ENCODE measurements at places on chromosomes 12 and 14.

DNA sequence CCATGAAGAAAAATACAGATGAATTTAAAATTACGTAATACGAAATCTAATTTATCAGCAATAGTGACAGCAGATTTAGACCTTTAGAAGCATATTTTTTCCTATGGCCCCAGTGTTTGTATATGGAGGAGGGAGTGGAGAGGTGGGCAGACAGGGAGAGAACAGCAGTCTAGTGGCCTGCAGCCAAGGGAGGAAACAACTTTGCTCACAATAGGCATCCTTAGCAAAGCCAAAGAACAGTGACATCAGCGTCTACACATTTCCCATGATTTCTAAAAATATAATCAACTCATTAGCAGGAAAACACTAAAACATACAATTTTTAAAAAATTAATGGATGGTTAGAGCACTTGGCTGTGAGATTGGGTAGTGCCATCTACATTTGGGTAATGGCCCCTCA, 622.6 kb upstream of the ATP2B1 start:
- no peak for DNase-seq

- DNase-seq, result no peak
These were observed 33.7 kb downstream of the FGFR1OP2 start for GRCh38 chr12:26971963-26972362.

DNA sequence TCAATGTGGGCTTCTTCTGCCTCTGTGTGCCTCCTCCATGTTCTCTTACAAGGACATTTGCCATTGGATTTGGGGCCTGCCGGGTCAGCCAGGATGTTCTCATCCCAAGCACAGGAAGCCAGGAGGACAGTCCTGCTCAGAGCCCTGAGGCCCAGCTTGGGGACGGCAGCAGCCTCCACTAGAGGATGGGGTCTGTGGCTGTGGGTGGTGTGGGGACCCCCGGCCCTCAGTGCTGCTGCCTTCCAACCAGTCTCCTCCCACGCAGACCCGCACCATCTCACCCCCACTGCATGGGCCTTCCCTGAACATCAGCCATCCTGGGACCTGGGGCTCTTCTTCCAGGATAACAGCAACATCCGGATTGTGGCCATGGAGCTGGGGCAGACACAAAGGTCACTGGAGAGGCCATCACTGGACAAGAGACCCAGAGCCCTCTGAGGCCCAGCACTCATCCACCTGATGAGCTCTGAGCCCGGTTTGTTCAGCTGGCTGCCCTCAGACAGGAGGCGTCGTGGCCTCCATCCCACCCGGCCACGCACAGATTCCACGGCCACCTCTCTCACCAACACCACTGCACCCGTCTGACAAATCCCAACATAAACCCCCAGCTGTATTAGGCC, 56.5 kb upstream of the C14orf180 start:
- DNase-seq, result no peak

- DNase-seq, result no peak
These were observed 355.0 kb downstream of the ETNK1 start for GRCh38 chr12:22979854-22980469.

DNA sequence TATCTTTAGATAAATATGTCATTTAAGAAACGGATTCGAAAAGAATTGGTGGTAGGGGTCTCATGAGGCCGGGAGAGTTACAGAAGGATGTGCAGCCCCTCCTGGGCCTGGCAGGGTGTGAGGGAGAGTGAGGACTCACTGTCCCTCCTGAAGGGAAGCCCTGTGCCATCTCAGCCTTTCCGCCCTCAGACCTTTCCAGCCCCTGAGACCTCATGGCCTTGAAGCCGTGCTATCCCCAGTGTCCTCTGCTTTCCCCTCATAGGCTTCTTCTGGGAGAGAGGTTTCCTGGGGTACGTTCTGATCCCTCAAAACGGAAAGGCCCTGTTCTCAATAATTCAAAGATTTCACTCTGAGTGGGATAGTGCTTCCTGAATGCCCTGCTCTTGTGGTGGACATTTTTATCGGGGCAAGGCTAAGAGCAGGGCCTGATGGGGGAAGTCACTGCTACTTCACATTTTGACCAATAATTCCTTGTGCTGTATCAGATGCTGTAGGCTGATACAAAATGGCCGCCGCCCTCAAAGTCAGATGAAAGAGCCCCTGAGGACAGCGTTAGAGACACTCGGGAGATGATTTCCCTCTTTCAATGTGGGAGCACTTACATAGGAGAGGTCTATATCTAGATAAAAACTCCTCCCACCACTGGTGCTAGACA, 1.3 kb downstream of the CD4 start:
- no peak for DNase-seq

GRCh38 chr14:101365329-101366158, 195.8 kb upstream of the DIO3 start:
- DNase-seq, result no peak

DNA sequence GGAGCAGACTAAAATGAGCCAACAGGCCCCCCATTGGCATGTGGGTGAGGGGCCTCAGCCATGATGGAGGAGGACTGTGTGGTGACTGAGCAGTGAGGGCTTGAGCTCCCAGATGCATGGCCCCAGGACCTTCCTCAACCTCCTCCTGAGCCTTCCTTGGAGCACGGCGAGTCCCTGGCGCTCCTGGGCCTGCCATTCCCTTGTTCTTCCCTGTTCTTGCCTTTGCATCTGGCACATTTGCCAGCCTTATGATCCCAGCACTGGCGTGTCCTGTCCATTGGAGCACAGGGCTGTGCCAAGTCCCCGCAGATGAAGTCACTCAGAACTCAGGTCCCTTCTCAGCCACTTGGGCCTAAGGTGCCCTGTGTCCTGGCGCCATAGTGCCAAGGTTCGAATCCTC, 40.3 kb upstream of the MEG3 start:
- no peak for DNase-seq

DNA sequence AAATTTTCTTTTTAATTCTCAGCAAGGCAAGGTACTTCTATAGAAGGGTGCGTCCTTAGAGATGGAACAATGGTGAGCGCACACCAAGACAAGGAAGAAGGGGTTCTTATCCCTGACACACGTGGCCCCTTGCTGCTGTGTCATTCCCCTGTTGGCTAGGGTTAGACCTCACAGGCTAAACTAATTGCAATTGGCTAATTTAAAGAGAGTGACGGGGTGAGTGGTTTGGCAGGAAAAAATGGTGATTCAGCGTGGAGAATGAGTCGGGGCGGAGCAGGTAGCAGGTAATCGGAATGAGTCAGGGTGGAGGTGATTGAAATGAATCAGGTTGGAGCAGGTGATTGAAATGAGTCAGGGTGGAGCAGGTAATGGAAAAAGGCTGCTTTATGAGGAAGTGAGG, 36.3 kb upstream of the HECTD1 start:
- no peak for DNase-seq

DNA sequence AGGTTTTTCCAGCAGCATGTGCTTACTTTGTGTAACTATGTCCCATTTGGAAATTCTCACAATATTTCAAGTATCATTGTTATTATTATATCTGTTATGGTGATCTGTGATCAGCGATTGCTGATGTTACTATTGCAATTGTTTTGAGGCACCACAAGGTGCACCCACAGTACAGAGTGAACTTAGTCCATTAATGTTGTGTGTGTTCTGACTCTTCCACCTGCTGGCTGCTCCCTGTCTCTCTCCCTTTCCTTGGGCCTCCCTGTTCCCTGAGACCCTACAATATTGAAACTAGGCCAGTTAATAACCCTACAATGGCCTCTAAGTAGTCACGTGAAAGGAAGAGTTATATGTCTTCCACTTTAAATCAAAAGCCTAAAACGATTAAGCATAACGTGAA, 153.9 kb downstream of the PIK3C2G start:
- DNase-seq, result no peak

DNA sequence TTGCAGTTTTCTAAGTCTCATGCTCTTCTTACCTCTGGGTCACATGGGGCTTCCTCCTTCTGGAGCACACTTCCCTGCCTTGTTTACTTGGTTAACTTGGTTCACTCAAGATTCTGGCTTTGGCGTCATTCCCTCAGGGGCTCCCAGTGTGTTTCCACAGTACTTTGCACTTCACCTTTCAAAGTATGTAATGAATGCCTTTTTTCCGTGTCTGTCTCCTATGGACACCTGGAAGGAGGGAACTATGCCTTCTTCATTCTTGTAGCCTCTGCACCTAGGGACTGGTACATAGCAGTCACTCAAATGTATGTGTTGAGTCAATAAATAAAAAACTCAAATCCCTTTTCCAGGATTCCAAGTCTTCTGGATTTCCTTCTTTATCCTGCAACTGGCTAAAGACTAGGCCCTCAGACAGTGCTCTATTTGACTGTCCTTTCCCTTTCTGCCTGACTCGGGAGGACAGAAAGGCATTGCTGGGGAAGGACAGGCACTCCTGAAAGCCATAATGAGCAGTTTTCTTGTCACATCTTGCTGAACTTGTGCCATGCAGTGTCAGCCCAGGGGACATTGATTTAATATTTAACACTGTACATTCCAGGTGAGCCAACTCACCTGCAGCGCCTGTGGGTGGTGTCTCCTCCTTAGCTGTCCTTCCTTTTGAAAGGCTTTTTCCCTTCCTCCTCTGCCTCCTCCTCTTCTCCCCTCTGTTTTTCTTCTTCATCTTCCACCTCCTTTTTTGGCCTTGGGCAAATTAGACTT, 12.8 kb downstream of the MYRFL start:
- no peak for DNase-seq

GRCh38 chr12:92134638-92135274, 10.9 kb downstream of the BTG1 start:
- no peak for DNase-seq

DNA sequence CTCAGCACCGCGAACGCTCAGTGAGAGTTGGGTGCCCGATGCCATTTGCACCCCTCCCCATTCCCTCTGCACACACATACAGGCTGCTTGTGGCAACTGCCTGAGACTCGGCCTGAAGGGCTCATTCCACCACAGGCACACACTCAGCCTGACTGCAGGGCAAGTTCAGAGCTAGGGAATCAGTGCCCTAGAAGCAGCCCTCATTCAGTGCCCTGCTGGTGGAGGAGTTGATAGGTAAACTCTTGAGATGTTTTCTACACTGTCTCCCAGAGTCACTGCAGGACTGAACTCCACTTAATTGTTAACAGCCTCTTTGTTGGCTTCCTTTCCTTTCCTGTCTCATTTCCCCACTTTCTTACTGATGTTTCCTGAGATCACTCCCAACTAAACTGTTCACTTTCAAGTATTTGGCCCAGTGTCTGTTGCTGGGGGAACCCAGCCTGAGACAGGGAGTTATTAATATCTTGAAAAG, 16.9 kb downstream of the PPP1R36 start:
- DNase-seq, result no peak

- DNase-seq, result no peak
These were observed 289.1 kb downstream of the CACNA1C start for GRCh38 chr12:2341871-2342270.

- DNase-seq, result no peak
These were observed 50.2 kb downstream of the TRAFD1 start for GRCh38 chr12:112175361-112176155.

GRCh38 chr12:109714141-109714912, 702 bp downstream of the FAM222A start:
- DNase-seq, result peak; percentile 87

DNA sequence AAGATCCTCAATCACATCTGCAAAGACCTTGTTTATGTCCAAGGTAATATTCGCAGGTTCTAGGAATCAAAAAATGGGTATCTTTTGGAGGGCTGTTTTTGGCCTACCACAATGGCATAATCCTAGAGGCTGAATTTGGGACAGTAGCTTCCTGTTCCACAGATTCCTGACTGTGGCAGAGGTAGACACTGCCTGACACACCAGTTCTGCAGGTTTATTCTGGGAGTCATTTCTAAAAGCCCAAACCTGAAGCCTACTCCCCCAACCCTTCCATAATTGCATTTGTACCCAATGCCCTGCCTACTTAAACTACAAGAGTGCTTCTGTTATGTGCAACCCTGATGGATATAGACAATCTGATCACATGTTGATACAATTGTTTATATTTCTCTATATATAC, 378.9 kb downstream of the PCNX1 start:
- no peak for DNase-seq

- no peak for DNase-seq
These were observed 27.0 kb downstream of the CHD8 start for GRCh38 chr14:21428930-21429329.

GRCh38 chr12:68978678-68979077, 45.7 kb upstream of the CPM start:
- no peak for DNase-seq

- DNase-seq, result peak; percentile 85
These were observed 1.3 kb downstream of the PRPH start for GRCh38 chr12:49296034-49296835.

DNA sequence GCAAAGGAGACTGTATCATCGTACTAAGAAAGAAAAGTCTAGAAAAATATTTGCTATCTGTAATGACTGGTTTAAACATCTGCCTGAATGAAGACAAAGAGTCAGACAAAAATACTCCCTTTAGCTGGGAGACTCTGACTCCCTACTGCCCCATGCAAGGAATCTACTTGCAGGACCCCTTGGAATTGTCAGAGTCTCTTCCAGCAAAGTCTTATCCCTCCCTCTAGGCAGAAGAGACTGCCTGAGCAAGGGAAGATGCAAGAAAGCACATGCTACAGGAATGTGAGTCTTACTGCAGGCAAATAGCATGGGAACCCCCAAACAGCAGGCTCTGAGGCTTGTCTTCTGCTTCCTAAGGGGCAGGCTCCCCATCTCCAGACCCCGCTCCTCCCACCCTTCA, 154.0 kb downstream of the KCNA5 start:
- DNase-seq, result no peak

DNA sequence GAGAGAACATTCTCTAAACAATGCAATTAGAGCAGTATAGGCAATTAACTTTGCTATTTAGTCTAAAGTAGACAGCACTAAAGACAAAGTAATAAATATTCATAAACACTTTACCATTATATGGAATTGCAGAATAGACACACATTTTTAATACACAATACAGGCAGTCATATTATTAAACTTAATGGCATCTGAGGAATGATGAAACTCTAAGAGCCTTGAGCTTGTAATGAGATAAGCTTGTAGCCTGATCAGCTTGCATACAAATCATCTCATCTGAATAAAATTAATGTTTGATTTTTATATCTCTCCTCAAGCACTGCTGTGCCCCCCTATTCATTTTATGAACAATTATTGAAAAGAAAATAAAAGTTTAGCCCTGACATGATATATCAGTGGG, 107.6 kb downstream of the MGAT4C start:
- DNase-seq, result no peak

DNA sequence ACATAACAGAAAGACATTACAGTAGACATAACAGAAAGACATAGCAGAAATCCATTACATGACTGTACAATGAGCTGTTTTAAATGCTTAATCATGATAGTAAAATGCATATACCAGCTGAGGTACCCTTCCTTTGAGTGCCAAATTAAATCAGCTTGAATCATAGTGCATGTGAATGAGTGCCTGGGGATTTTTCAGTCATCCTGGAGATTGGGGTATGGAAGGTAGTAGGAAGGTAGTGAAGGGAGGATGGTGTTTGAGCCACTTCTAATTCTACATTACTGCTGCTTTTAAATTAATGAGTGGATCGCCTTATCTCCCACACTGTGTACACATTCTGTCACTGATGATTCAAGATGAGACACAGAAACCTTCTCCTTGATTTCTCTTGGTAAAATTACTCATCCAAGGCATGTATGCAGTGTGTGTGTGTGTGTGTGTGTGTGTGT, 534.2 kb downstream of the LRFN5 start:
- no peak for DNase-seq

GRCh38 chr12:75816897-75817296, 214.7 kb downstream of the PHLDA1 start:
- DNase-seq, result no peak

- DNase-seq, result no peak
These were observed 10.7 kb downstream of the EIF2S1 start for GRCh38 chr14:67370830-67371229.

GRCh38 chr12:113724794-113725556, 241.2 kb downstream of the RBM19 start:
- DNase-seq, result peak; percentile 84
